ENCODE measurements at places on chromosomes 16 and 17.

DNA sequence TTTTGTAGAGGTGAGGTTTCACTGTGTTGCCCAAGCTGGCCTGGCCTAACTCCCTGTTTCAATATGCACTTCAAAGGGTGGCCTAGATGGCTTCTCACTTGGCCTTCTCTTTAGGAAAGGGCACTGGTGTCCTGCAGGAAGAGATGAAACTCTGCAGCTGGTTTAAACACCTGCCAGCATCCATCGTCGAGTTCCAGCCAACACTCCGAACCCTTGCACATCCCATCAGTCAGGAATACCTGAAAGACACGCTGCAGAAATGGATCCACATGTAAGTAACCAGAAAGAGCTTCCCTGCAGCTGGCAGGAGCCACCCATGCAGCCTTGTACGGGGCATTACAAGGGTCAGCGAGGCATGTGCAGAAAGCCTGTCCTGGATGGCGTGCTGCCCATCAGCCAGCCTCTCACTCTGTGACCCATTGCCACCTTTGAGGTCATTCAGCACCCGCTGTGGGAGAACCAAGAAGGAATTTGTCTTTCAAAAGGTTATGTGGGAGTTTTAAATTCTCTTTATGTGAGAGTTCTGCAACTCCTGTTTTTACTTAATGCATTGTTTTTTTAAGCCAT lies 7.0 kb downstream of the COG1 start:
- DNase-seq, result no peak

- no peak for DNase-seq
These were observed 54.6 kb downstream of the EPN2 start for GRCh38 chr17:19291646-19292376.

GRCh38 chr17:77438241-77439188 lies 297.7 kb downstream of the SEC14L1 start:
- no peak for DNase-seq

GRCh38 chr16:81715358-81716196 lies 63.5 kb upstream of the PLCG2 start:
- DNase-seq, result peak; percentile 51

DNA sequence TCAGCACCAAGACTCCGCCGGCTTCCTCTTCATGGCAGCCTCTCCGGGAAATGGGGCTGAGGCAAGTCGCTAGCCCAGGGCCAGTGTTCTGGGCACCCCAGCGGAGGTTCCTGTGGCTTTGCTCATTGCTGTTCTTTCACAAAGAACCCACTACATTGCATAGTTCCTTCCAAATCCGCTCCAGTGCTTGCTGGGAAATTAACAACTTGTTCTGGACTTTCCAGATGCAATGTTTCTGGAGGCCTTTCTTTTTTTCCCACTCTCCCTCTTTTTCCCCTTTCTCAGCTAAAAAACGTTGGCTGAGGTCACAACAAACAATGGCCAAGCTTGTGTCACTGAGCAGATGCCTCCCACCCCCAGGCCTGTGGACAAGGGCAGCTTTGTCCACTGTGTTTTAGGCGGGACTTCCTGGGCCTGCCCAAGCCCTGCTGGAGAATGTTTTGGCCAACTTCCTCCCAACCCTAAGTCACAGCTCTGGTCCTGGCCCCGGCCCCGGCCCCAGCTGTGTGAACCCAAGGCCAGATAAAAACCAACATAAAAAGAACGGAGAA lies 131.5 kb upstream of the RCVRN start:
- DNase-seq, result no peak

DNA sequence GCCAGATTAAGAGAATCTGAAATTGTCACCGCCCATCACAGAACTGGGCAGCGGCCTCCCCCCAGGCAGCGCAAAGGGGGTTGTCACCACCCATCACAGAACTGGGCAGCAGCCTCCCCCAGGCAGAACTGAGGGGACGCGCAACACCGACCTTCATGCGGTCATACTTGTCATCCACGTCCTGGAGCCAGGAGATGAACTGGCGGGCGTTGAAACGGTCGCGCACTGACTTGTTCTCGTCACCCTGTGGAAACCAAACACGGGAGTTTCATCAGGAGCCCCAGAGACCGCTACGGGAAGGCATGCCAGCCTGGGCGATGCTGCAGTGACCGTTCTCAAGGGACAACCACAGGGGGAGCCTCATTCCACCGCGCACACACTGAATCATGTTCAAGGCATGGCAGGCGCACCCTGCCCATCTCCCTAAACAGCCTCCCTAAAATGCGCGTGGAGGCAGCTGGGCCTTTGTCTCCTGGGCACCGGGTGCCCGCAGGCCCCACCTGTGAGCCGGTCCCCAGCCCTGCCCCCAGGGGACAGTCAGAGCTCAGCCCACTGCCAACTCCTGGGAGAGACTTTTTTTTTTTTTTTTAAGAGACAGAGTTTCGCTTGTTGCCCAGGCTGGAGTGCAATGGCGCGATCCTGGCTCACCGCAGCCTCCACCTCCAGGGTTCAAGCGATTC lies 53.3 kb downstream of the ZNF778 start:
- DNase-seq, result no peak

DNA sequence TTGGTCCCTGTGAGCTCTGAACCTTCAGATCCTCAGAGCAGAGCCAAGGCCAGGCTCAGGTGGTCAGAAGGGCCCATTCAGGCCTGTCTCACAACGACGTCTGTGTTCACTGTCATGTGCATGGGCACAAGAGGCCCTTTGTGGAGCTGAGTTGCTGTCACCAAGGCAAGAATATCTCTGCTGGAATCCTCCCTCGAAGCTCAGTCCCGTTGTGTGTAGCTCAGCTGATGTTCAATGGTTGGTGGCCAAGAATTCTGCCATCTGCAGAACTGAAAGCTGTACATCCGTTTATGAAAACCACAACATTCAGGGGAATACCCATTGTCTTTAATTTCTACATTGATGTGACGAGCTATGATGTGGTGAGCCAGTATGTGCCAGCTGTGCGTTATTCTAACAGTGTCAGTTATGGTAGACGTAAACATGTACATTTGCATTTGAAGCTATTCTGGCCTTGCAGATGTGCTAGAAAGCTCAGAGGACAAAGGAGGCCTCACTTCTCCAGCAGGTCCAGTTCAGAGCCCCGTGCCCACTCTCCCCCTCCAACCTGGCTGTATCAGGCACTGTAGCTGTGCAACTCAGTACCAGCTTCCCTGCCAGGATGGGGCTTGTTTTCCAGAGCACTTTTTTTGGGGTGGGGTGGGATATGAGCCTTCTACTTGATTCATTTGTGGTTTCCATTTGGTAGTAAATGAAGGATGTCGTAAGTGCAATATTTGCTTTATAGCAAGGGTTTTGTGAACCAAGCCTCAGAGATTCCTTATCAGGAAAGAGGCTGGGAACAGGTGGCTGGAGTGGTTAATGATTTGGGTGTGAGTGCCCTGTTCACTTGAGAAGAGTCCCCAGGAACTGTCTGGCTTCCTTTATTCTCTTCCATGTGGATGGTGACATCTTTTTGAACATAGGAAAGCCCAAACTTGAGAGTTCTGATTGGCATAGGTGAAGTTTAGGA lies 56.1 kb downstream of the B9D1 start:
- DNase-seq, result peak; percentile 83

DNA sequence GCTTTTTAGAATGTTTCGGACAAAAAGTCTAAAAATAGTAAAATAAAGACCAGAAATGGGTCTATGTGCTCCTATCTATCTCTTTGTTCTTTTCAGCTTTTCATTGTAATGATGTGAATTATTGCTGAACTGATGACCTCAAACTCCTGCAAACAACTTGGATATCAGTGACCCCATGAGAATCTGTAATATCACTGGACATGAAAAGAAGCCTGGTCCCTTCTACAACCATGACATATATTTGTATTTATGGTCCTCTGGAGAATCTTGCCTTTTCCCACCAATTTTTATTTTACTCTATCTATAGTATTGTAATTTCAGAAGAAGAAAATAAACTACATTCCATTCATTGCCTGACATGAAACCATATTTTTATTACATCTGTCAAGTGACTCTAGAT lies 740.7 kb upstream of the CA10 start:
- DNase-seq, result no peak

- no peak for DNase-seq
These were observed 31.2 kb upstream of the HAPSTR1 start for GRCh38 chr16:9060225-9060624.

DNA sequence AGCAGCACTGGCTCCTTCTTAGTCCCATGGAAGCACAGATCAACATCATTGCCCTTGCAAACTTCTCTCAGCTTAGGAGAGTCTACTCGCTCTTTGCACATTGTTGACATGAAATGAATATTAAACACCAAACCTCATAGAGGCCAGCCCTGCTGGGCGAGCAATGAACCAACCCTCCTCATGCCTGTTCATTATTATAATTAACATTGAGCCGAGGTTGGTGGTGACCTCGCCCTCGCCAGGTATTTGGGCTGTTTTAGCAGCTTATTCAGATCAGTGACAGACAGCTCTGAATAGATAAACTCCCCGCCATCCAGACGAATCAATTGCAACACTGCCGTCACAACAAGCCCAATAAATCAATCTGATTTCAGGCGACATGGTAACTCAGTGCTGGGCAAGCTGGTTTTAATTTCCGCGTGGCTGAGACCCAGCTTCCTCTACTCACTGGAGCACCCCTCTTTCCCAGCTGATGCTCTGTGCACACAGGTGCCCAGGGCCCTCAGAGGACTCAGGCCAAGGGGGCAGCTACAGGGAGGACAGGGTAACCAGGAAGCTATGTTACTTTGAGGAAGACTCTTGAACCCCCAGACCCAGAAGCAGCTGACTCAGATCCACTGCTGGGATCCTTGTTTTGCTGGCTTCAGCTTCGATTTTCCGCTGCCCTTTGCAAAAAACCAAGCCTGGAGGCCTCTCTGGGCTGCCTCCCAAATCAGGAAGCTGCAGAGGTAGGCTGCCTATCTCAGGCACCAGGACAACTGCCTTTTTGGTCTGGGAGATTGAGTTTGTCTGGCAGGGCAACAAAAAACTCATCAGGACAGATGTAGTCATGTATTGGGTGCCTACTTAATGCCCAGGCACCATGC lies 10.7 kb upstream of the SEZ6 start:
- no peak for DNase-seq

GRCh38 chr16:17466876-17467275 lies 3.9 kb downstream of the XYLT1 start:
- no peak for DNase-seq

DNA sequence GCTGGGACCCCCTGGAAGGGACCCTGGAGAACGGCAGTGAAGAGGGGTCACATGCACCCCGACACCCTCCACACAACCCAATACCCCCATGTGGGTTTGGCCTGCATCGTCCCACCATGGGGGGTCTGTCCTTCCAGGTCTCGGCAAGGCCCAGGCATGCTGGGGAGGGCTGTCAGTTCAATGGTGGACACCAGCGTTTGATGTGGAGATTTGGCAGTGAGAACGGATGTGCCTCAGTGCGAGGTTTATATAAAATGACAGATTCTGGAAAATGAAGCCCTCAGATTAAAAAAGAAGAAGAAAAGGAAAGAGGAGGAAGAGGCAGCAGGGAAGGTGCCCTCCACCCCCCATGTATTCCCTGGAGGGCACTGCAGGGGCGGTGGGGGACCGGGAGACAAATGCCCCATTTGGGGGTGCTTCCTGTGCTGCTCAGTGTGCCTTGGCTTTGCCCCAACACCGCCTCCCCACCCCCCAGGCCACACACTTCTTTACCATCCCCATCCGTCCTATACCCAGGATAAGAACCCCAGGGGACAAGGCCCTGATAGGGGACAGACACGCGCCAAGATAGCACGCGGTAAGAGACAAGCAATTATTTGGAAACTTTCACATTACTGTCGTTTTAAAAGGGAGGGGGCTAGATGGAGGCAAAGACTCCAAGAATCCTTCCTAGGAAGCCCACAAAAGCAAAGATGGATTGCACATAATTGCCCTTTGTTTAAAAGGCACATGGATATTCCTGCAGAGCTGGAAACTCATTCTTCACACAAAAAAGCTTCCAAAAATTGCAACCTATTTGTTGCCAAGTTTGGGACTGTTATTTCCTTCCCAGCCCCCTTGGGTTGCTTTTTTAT lies 21.0 kb downstream of the RBFOX3 start:
- DNase-seq, result no peak

DNA sequence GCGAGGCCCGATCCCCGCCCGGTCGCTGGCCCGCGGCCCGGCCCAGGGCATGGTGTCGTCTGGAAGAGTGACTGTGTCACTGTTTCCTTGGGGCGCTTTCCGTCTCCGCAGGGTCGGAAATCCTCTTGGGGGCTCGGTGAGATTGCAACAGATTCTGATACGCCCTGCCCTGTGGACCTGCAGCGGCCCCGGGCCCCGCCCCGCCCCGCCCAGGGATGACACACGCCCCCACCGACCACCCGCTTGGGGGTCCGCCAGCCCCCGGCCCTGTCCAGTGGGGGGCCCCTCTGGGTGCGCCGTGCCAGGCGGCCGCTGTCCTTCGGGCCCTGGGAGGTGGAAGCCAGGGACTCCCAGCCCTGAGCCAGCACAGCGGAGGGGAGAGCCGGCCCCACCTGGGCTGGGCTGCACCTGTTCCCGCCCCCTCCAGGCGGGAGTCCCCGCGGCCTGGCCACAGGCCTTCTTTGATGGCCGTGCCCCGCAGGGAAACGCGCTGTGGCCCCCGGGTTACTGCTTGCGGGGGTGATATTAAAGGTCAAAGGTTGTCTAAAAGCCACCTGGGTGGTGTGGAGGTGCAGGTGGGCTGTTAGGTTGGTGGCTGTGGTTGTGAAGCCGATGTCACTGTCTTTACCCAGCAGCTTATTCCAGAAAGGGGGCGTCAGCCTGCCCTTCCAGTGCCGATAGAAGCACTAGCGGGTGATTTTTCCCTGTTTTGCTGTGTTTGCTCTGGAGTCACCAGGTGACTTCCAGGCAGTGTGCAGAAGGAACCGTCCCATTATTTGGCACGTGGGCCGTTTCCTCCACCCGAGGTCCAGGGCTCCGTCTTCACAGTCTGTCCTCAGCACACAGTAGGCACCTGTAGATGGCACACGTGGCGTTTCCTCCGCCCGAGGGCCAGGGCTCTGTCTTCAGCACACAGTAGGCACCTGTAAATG lies 752 bp downstream of the TBC1D24 start:
- peak; percentile 55 for DNase-seq

DNA sequence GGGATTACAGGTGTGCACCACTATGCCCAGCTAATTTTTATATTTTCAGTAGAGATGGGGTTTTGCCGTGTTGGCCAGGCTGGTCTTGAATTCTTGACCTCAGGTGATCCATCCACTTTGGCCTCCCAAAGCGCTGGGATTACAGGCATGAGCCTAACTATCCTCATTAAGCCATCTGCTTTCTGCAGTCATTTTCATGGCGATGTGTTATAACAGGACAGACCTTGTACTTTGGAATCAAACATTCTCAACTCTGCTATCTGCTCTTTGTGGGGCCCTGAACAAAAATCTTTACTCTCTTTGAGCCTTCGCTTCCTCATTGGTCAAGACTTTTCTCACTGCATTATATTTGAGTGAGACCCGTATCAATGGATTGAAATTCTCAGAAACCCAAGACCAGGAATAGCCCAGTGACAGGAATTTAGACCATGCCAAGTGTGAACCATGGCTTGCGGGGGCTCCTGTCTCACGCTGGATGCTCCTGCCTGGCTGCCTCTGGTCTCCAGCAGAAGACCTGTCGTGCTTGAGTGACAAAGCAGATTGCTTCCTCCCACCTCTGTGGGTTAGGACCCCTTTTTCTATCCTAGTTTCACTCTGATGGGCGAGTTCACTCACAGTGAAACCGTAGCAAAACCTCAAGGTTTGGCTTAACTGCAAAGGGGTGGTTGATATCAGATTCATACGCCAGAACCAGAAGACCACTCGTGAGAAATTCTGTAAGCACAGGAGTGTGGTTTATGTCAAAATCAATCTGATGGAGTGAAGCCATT lies 519.1 kb downstream of the MAF start:
- DNase-seq, result peak; percentile 88

GRCh38 chr16:63876103-63876502 lies 1245.8 kb downstream of the CDH11 start:
- DNase-seq, result no peak

Measured in activated CD4-positive, alpha-beta T cell treated with anti-CD3 and anti-CD28 coated beads, Interleukin-10, Interleukin-2, amounts not matched to agents 100 ng/mL and 50 ng/mL, durations not matched to agents 16 hours and 8 hours (primary cell).